Cortex of kidney (tissue), 1 donor: ENCODE measurements at places on chromosomes 7 and 10.

DNA sequence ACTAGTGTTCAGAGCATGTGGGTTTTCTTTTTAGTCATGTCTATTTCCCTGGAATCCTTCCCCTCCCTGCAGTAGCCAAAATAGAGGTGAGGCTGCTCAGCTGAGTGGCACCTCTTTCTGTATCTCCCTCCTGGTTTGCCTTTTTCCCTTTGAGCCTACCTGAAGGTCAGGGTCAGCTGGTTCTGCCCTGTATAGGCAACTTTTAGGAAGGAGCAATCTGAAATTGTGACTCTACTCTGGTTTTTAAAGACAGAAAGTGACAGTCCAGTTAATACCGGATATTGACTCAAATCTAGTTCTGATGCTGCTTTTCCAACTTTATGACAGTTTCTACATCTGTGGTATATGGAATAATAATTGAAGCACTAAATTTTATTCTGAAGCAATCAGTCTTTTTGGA is 26.0 kb downstream of the CCM2 start:
- DNase-seq: no peak

GRCh38 chr10:26357203-26357602 is 80.9 kb upstream of the APBB1IP start:
- no peak for DNase-seq

DNA sequence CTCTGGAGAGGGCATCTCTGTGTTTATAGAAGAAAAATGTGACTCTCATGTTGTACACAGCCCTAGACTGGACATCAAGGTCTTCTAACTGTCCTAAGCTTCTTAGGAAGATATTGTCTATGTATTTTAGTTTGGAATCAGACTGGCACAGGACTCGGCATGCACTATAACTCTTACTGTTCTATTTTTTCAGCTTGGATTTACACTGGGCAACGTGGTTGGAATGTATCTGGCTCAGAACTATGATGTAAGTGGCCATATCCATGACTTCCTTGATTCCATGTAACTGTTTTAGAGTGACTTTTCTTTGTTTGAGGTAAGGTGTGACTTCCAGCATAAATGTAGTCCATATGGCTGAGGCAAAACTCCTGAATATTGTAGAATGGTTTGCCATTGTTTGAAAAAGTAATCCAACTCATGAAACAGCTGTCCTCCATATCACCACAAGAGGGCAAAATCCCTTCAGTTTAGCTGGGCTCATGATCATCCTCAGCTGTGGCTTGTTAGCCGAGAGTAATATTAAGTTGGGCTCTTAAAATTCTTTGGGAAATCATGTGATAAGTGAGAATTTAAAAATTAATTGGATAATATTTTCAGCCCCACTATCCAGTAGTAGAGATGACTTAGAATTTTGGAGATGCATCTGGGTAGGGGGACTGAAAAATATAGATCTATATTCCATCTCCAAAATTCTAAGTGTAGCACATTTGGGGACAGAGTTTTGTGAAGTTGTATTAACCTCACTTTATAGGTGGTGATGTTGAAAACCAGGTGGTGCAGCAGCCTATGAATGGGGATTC is 10.4 kb downstream of the STMP1 start:
- no peak for DNase-seq

DNA sequence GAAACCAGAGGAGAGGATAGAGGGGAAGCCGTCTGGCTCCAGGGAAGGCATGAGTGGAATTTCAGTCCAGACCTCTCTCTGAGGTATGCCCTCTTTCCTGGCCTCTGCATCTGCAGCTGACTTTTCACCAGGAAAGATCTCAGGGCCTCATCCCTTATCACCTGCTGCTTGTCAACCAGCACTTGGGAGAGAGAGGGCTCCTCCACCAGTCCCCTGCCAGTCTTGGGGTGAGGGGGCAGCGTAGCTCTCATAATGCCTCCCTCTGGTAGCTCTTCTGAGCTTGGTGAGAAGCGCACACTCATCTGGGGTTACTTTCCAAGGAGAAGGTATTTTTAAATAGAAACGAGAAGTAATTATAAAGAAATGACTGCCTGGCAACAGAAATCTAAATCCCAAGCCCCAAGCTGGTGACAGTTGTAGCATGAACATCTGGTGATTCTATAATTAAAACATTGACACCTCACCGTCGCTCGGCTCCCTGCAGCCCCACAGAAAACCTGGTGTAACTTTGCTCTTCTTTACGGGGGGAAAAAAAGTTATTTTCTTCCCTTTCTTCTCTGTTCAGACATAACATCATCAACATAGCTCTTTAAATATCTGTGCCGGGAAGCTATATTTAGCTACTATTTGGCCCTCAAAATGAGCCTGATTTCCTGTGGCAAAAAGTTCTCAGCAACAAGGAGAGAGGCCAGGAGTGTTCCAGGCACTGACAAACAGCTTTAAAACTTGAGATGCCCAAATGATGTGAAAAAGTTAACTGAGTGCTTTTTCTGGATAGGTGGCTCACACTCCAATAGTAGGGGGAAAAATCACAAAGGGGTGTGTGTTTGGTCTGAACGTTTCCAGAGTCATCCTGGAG is 26.9 kb downstream of the HIP1 start:
- DNase-seq: no peak

GRCh38 chr10:119331061-119331460 is 123.7 kb downstream of the GRK5 start:
- no peak for DNase-seq

DNA sequence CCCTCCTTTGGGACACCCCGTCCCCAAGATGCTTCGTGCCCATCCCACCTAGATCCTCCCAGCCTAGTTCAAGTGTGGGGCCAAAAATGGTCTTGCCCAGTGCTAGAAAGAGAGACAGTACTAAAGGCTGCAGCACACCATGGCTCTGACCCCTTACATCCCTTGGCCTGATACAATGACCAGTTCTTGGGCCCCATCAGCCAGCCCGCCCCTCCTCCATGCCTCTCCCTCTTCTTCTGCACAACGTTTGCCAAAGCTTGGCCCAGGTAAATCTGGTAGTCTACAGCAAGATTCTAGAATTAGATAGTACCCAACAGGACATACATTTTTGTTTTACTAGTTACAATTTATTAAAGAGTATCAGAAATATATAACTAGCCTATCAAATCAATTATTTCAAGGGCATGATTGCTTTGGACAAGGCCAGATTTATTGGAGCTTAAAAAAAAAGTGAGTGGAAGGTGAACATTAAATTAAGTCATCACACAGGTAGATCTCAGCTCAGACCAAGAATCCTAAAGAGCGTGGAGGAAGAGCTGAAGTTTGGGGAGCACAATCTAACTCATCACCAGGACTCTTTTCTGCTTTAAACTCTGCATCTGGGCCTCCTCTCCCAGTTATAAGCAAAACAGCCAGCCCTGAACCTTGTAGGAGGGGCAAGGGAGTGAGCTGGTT is 69.8 kb downstream of the ZMIZ1 start:
- DNase-seq: no peak
